ENCODE measurements at places on chromosomes 1 and 21. TPM values are rescaled to one million over a fixed set of nuclear protein-coding genes. Genes with fewer than 3 reads are reported as not detected.

- H3K27me3 ChIP-seq: no peaks in the 10 kb centered on the region
- H3K4me1 ChIP-seq: no peaks in the 10 kb centered on the region
- no peak for DNase-seq
- H3K36me3 ChIP-seq: peaks cover 36% of the 10 kb centered on the region
- no peak overlapping the region for H3K27ac ChIP-seq
These were observed 46.9 kb upstream of the LIN9 start for GRCh38 chr1:226355669-226356551.

DNA sequence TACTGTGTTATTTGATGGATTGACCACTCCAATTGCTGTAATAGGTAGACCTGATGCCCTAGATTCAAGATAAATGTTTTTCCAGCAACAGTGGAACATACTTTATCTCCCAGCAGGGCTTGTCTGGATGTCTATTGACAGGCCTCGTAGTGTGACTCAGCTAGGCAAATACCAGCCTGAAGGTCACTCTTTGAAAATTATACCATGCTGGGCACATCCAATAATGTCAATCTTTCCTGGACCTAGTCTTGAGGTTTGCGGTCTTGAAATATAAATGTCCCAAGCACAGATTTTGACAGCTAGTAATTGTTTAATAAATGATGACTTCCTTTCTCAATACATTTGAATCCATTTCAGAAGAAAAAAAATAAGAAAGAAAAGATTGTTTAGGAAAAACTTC is 1138.0 kb upstream of the TMPRSS15 start:
- no peak overlapping the region for H3K4me3 ChIP-seq
- no peaks in the 10 kb centered on the region for H3K4me1 ChIP-seq
- no peaks in the 10 kb centered on the region for H3K36me3 ChIP-seq
- no peak for DNase-seq
- H3K27me3 ChIP-seq: no peaks in the 10 kb centered on the region

GRCh38 chr1:150820730-150821512 is 12.9 kb upstream of the CTSK start:
- no peak for DNase-seq
- H3K27ac ChIP-seq: no peak overlapping the region
- no peaks in the 10 kb centered on the region for H3K4me1 ChIP-seq

Gene PPM1J
- 0.30 TPM for total RNA-seq

- H3K27me3 ChIP-seq: peaks cover 45% of the 10 kb centered on the region
- no peak overlapping the region for H3K27ac ChIP-seq
- H3K4me1 ChIP-seq: peaks cover 27% of the 10 kb centered on the region
- H3K36me3 ChIP-seq: no peaks in the 10 kb centered on the region
These were observed 3.2 kb downstream of the SH2D5 start for GRCh38 chr1:20729155-20729931.

Gene SLC35F3
- 0.41 TPM for total RNA-seq

Gene HSD3B2
- not detected for total RNA-seq

- no peaks in the 10 kb centered on the region for H3K36me3 ChIP-seq
- H3K4me3 ChIP-seq: no peak overlapping the region
- H3K27ac ChIP-seq: no peak overlapping the region
These were observed 826 bp upstream of the CA14 start for GRCh38 chr1:150256554-150257341.

Gene PLA2G2F
- total RNA-seq: not detected

Gene APCS
- not detected for total RNA-seq

Gene ATP6V1G3
- not detected for total RNA-seq

DNA sequence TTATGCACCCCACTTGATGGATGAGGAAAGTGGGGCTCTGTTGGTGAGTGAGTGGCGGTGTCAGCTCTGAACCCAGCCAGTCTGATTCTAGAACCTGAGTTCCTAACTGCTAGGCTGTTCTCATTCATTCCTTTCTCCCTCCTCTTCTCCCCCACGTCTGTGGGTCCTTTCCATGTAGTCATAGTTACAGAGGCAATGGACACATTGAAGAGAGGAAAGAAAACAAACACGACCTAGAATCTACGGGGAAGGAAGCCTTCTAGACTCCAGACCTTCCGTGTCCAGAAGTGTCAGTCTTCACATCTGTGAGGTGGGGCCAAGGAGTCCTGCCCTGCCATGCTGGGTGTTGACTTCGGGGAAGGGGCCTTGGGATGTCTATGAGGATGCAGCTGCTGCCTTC is 115.8 kb upstream of the WNT4 start:
- H3K4me3 ChIP-seq: no peak overlapping the region
- H3K27ac ChIP-seq: peak overlapping the region; percentile 41

Gene RPTN
- total RNA-seq: not detected

Gene TIPRL
- 23.7 TPM for total RNA-seq

GRCh38 chr1:226690460-226690982 is 48.6 kb downstream of the ITPKB start:
- peaks cover 69% of the 10 kb centered on the region for H3K4me1 ChIP-seq
- no peak for DNase-seq
- H3K27me3 ChIP-seq: no peaks in the 10 kb centered on the region
- H3K4me3 ChIP-seq: no peak overlapping the region
- H3K36me3 ChIP-seq: peaks cover 4% of the 10 kb centered on the region
- H3K27ac ChIP-seq: peak overlapping the region; percentile 61

Measured in lower lobe of right lung (tissue), 2 donors.